ENCODE measurements at places on chromosomes 3 and 15.

DNA sequence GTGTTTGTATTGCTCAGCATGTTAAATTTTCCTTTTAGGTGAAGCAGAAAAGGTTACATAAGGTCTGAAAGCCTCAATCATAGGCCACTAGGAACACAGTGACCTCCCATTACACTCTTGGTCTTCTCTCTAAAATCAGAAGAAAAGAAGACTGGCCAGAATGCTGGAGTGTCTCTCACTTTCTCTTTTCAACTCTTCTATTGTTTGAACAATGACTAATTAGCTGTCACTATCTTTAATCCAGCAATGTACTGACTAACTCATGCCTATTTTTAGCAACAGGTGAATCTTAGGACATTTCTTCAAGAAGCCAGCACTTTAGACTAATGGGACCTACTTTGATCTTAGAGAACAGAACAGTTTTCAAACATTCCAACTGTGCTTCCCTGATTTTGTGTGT lies 142.8 kb downstream of the TGFBR2 start:
- no peak for DNase-seq

DNA sequence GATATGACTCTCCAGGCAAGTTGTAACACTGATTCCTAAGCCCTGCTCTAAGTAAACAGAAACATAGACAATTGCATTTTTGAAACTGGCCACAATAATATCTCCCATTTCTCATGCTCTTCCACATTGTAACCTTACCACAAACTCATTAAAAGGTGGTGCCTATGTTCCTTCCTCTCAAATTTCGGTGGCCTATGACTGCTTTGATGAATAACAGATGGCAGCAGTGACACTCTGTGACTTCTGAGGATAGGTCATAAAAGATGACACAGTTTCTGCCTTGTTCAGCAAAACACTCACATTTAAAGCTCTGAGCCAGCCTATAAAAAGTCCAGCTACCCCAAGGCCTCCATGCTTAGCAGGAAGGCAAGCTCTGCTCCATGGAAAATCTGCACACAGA lies 195.2 kb downstream of the EFHB start:
- no peak for DNase-seq

DNA sequence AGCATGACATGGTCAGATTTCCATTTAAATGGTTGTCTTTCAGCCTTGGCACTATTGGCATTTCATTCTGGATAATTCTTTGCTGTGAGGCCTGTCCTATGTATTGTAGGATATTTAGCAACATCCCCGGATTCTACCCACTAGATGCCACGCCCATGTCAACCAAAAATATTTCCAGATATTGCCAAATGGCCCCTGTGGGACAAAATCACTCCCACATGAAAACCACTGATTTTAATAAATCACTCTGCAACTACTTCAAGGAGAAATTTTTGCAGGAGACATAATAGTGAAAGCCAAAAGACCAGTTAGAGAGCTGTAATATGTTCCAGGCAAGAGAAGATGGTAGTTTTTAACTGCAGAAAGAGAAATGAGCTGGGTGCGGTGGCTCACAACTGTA lies 55.9 kb upstream of the RARB start:
- no peak for DNase-seq

GRCh38 chr3:134885877-134886621 lies 91.0 kb downstream of the EPHB1 start:
- no peak for DNase-seq

DNA sequence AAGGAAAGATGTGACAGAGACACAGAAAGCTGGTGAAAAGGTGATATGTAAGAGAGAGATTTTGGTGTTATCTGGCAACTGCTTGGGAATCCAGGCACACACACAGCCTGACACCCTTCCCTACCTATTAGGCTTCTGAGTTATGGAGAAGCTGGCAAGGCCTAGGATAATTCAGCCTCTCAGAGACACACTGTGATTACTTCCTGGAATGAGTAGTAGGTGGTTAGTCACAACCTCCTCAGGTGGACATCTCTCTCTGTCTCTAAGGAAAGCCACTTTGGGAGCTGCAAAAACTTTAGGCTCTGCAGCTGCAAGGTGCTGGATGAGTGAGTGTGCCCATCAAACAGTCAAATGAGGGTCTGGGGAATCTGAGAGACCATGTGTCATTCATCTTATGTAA lies 201.9 kb downstream of the PDCD6IP start:
- DNase-seq, result no peak
